ENCODE measurements at places on chromosomes 3 and 15. TPM values are rescaled to one million over a fixed set of nuclear protein-coding genes. Genes with fewer than 3 reads are reported as not detected.

DNA sequence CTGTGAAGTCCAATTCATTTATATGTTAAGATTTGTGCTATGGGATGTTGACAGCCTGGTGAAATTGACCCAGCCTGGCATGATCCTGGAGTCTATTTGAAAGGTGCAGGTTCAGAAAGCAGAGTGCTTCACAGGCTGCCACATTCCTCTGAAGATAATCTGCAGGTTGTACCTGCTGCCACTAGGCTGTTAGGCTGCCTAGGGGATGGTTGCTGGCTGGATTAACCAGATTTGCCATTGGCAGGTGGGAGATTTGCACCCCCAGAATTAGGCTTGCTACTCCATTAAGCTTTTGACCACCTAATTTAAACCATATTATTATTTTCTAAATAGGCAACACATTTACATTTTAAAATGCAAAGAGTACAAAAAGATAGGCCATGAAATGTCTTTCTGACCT, 85.8 kb upstream of the RASGRP1 start:
- no peak for DNase-seq

GRCh38 chr15:62360332-62361097, 195.4 kb upstream of the C2CD4B start:
- no peak for DNase-seq

DNA sequence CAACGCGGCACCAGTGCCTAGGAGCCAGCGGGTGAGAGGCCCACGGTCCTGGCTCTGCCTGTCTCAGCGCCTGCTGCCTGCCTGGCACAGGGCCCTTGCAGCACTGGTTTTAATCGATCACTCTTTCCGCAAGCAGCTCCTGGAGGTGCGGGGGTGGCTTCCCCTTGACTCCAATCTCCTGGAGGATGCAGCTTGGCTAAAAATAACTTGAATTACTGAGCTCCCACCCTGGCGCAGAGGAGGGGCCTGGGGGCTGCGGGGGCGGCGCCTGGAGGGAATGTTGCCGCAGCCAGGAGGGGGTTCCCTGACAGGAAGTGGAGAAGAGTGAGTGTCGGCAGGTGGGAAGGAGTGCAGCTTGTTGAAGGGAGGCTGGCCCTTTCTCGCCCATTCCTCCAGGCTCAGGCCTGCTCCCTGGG, 9.9 kb upstream of the RPL29 start:
- no peak for DNase-seq

DNA sequence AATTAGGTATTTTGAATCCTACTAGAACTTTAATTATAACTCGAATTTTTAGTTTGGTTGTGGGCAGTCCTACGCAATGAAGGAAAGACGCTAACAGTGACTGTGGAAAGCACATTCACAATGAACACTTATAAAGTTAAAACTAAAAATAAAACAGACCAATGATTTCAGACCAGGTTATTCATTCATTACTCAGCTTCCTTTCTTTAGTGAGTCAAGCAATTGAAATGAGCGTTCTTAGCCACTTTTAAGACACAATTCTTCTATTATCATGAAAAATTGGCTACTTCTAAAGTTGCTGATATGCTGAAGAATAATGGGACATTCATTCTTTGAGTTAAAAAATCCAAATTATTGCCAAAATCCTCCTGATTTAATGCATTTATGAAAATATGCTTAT, 66.0 kb upstream of the CMSS1 start:
- no peak for DNase-seq

DNA sequence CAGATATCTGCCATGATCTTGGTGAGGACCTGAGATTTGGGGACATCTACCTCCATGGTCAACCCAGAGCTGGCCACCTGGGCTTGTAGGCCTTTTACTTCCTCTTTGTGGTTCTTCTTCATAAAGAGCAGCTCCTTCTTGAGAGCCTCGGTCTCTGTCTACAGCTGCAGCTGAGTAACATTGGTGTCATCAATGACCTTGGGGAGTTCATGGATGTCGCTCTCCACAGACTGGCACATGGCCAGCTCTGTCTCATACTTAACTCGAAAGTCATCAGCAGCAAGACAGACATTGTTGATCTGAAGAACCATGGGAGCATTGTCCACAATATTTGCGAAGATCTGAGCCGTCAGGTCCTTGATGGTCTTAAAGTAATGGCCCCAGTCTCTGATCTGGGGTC, 15.7 kb upstream of the RASA2 start:
- no peak for DNase-seq

Gene ASB14
- not detected for total RNA-seq

DNA sequence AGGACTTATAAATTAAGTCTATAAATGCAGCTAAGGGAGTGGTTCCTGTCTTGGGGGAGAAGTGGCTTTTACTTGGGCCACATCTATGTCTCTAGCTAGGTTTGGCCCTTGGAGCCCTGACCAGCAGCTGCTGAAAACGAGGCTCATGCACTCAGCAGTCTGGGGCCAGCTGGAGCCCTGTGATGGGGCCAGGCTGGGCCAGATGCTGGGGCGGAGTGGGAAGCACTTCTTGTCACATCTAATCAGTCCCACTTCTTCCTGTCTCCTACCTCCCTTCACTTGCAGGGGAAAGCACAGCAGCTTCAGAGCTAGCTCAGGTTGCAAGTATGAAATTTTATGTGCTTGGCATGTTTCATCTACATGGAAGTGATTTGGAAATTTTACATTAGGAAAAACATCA, 209.9 kb upstream of the ROPN1 start:
- no peak for DNase-seq

- DNase-seq = no peak
Observed at GRCh38 chr3:197068077-197068476, 38.5 kb upstream of the MELTF start.

GRCh38 chr3:107394502-107394901, 17.3 kb downstream of the CCDC54 start:
- DNase-seq = no peak

All from thoracic aorta (tissue), 2 donors.